Type B pancreatic cell (in vitro differentiated cells): ENCODE measurements at places on chromosomes 16 and 17.

- DNase-seq: peak; percentile 71
These were observed 7.1 kb upstream of the TMC5 start for GRCh38 chr16:19410435-19411171.

GRCh38 chr16:1984347-1985225 is 593 bp downstream of the GFER start:
- no peak for DNase-seq

GRCh38 chr17:74738051-74738996 is 1.3 kb downstream of the RAB37 start:
- DNase-seq: no peak

- DNase-seq: no peak
These were observed 19.4 kb upstream of the ABCA3 start for GRCh38 chr16:2359919-2360318.

- DNase-seq: no peak
These were observed 45.9 kb downstream of the C16orf95 start for GRCh38 chr16:87271256-87271655.

DNA sequence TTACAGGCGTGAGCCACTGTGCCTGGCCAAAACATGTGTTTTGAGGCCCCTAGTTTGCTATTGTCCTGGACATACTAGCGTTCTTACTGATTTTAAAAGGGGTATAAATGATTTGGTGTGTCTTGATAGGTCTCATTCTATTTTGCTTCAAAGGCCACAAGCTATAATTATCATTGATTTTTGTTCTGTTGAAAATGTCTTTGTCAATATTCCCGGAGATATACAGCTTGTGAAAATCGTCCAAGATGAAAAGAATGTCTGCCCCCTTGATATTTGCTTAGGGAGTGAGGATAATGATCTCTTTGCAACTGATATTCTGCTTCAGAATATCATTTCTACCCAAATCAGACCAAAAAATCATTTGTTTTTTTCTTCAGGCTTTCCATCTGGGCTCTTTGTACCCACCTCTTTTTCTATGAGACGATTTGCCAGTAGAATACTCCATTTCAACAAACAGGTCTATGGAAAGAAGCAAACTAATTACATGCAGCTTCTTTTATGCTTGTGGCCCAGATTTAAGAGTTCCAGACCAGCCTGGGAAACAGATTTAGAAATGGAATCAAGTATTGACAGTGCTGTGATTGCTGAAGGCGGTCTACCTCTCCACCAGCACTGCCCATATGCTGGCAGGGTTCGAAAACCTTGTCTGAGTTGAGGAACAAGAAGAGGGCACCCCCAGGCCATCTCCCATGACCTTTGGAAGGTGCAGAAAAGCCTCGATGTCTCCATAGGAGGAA is 14.1 kb upstream of the ST6GALNAC1 start:
- no peak for DNase-seq

DNA sequence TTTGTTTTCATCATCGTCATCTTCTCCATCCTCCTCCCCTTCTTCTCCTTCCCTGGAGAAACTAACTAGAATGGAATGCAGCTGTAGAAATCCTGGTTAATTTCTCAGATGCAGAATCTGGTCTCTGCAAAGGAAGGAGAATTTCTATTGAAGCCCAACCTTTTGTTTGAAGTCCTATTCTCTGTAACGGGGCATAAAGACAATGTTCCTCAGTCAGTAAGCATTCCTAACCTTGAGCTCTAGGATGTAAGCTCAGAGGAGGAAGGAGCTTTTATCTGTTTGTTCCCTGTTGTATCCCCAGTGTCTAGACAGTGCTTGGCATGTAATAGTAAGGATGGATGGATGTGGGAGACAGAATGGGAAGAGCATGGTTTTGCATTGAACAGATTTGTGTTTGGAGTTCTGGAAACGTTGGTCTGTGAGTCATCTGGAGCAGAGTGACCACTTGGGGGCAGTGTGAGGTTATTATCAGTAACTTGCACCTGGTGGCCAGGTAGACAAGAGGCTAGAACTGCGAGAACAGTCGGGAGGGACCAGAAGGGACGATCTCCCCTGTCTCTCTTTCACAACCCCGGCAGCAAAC is 363.7 kb downstream of the SNX29 start:
- DNase-seq: no peak
